ENCODE measurements at places on chromosomes 2 and 18. TPM values are rescaled to one million over a fixed set of nuclear protein-coding genes. Genes with fewer than 3 reads are reported as not detected.
A peak's percentile ranks its signal among the peaks of the same experiment; 100 is the strongest.

GRCh38 chr2:8244639-8245038 is 437.2 kb upstream of the ID2 start:
- no peaks in the 10 kb centered on the region for H3K4me1 ChIP-seq
- H3K36me3 ChIP-seq: no peaks in the 10 kb centered on the region
- H3K27ac ChIP-seq: no peak overlapping the region

Gene DCAF17
- total RNA-seq: 10.2 TPM

Gene HRH4
- 0.11 TPM for total RNA-seq

DNA sequence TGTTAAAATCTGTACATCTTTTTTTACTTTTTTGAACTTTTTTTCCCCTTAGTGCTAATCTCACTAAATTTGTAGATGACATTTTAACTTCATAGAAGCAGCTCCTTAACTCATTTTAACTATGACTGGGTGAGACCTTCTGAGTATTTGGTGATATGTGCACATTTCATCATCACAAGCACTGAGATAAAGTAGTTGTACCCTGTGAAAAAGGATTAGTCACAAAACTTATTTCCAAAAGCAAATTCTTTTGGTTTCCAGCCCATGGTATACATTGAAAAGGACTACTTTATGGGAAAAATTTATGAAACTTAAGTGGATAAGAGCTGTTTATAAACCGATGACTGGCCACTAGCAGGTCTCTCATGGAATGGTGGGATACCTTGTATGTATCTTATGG is 581.5 kb downstream of the PLCL1 start:
- H3K27ac ChIP-seq: no peak overlapping the region
- H3K27me3 ChIP-seq: no peaks in the 10 kb centered on the region
- H3K36me3 ChIP-seq: no peaks in the 10 kb centered on the region
- no peaks in the 10 kb centered on the region for H3K4me1 ChIP-seq

- H3K27ac ChIP-seq: no peak overlapping the region
- H3K36me3 ChIP-seq: no peaks in the 10 kb centered on the region
- H3K27me3 ChIP-seq: no peaks in the 10 kb centered on the region
- no peak for DNase-seq
Measured at GRCh38 chr2:102297891-102298290, 13.5 kb upstream of the IL1RL1 start.

DNA sequence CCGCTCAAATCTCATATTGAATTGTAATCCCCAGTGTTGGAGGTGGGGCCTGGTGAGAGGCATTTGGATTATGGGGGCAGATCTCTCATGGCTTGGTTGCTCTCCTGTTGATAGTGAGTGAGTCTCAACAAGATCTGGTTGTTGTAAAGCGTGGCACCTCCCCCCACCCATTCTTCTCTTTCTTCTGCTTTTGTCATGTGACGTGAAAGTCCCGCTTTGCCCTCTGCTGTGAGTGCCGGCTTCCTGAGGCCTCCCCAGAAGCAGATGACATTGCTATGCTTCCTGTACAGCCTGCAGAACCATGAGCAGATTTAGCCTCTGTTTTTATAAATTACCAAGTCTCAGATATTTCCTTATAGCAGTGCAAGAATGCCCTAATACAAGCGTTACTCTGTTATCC is 673.8 kb downstream of the ADCYAP1 start:
- H3K4me3 ChIP-seq: no peak overlapping the region
- no peaks in the 10 kb centered on the region for H3K4me1 ChIP-seq
- H3K27ac ChIP-seq: no peak overlapping the region

- no peak overlapping the region for H3K27ac ChIP-seq
- H3K36me3 ChIP-seq: no peaks in the 10 kb centered on the region
- no peaks in the 10 kb centered on the region for H3K4me1 ChIP-seq
- no peaks in the 10 kb centered on the region for H3K27me3 ChIP-seq
Measured at GRCh38 chr2:10760794-10761504, 39.5 kb downstream of the ATP6V1C2 start.

Gene ACTG2
- total RNA-seq: 25.4 TPM

DNA sequence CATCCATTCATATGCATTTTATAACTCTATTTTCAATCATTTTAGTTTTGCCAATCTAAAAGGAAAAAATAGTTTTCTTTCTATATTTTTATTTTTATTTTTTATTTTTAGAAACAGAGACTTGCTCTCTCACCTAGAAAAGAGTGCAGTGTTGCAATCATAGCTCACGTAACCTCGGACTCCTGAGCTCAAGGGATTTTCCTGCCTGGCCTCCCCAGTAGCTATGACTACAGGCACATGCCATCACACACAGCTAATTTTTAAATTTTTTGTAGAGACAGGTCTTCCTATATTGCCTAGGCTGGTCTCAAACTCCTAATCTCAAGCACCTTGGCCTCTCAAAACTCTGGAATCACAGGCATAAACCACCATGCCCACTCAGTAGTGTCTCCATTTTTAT is 125.5 kb upstream of the XIRP2 start:
- H3K4me3 ChIP-seq: no peak overlapping the region
- H3K36me3 ChIP-seq: no peaks in the 10 kb centered on the region
- H3K4me1 ChIP-seq: no peaks in the 10 kb centered on the region
- no peaks in the 10 kb centered on the region for H3K27me3 ChIP-seq

DNA sequence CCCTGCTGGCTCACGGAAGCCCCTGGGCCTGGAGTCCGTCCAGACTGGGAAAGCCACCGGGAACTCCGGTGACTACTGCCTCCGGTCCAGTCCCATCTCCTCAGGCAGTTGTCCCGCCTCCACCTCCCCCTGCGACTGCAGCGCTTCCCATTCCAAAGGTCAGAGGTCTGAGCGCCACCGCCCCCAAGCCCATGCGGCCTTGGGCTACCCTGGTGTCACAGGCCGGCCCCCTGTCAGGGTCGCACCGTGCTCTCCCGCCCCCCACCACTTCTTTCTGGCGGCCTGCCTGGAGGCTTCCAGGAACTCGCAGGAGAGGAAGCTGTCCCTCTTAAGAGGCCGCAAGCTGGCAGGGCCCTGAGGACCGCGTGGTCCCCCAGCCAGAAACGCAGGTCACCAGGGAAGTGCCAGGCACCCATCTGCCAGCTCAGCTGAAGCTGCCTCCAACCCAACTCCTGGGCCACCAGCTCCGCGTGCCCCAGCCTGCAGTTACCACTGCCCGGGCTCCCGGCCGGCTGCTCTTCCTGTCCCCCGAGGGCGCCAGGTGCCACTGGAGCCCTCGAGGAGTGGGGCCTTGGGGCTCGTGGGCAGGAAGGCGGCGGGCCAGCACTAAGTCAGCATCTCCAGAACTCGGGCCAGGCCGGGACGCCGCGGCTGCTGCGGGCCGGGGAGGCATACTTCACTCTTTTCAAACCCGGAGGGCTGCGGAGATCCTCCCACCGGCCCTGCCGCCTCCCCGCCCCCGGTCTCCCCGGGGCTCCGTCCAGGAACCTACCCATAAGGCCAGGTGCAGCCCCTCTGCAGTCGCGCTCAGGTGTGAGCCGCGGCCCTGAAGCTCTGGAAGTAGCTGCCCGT is 83.3 kb upstream of the POMC start:
- peak overlapping the region; percentile 71 for H3K4me3 ChIP-seq
- H3K36me3 ChIP-seq: peaks cover 4% of the 10 kb centered on the region
- H3K27ac ChIP-seq: peak overlapping the region; percentile 74
- H3K27me3 ChIP-seq: no peaks in the 10 kb centered on the region

DNA sequence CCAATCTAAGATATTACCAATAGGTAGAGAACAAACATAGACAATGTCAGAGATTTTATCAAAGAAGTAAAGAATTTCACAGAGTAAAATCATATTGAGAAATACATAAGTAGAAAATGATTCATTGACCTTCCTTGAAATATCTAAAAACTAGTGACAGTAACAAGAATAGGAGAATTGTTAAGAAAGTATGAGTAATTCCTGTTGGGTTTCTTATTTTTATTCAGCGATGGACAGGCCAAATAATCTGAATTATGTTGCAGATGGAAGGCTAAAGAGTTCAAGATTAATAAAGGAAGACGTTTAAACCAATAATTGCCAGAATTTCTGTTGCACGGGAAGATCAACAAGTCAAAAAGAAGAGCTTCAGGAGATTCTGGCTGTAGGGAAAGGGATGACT is 163.4 kb upstream of the RASGRP3 start:
- no peak overlapping the region for H3K27ac ChIP-seq
- H3K36me3 ChIP-seq: no peaks in the 10 kb centered on the region

GRCh38 chr2:86048888-86049287 is 56.8 kb downstream of the POLR1A start:
- H3K4me3 ChIP-seq: no peak overlapping the region
- H3K36me3 ChIP-seq: peaks cover 5% of the 10 kb centered on the region
- no peaks in the 10 kb centered on the region for H3K27me3 ChIP-seq
- DNase-seq: no peak
- H3K4me1 ChIP-seq: no peaks in the 10 kb centered on the region

- no peaks in the 10 kb centered on the region for H3K27me3 ChIP-seq
- no peaks in the 10 kb centered on the region for H3K36me3 ChIP-seq
- no peak overlapping the region for H3K4me3 ChIP-seq
- no peaks in the 10 kb centered on the region for H3K4me1 ChIP-seq
- no peak for DNase-seq
Measured at GRCh38 chr2:18475884-18476283, 84.6 kb downstream of the RDH14 start.

Gene SH3RF3
- total RNA-seq: 2.5 TPM

GRCh38 chr2:72889991-72890390 is 2.8 kb downstream of the SPR start:
- H3K27me3 ChIP-seq: no peaks in the 10 kb centered on the region
- peak; percentile 77 for DNase-seq
- no peak overlapping the region for H3K4me3 ChIP-seq
- no peak overlapping the region for H3K27ac ChIP-seq
- H3K36me3 ChIP-seq: no peaks in the 10 kb centered on the region

Gene FRZB
- 26.8 TPM for total RNA-seq

DNA sequence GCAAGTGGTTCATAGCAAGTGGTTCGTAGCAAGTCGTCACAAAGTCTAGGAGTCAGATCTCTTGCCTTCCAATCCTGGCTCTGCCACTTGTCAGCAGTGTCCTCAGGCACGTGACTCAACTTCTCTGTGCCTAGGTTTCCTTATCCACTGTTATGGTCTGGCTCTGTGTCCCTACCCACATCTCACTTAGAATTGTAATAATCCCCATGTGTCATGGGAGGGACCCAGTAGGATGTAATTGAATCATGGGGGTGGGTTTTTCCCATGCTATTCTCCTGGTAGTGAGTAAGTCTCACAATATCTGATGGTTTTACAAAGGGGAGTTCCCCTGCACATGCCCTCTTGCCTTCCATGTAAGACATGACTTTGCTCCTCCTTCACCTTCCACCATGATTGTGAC is 51.8 kb upstream of the AP1S3 start:
- peaks cover 7% of the 10 kb centered on the region for H3K36me3 ChIP-seq
- H3K27ac ChIP-seq: no peak overlapping the region
- no peak overlapping the region for H3K4me3 ChIP-seq
- no peak for DNase-seq

GRCh38 chr2:224393157-224393872 is 8.6 kb downstream of the FAM124B start:
- H3K36me3 ChIP-seq: no peaks in the 10 kb centered on the region
- no peaks in the 10 kb centered on the region for H3K4me1 ChIP-seq
- no peak overlapping the region for H3K27ac ChIP-seq
- no peak overlapping the region for H3K4me3 ChIP-seq

GRCh38 chr2:17375262-17375661 is 143.0 kb downstream of the RAD51AP2 start:
- no peak for DNase-seq
- H3K27ac ChIP-seq: no peak overlapping the region
- H3K27me3 ChIP-seq: no peaks in the 10 kb centered on the region
- H3K4me3 ChIP-seq: no peak overlapping the region
- H3K36me3 ChIP-seq: no peaks in the 10 kb centered on the region

GRCh38 chr2:240333985-240334384 is 101.5 kb upstream of the GPC1 start:
- no peak overlapping the region for H3K27ac ChIP-seq
- H3K4me3 ChIP-seq: no peak overlapping the region
- H3K36me3 ChIP-seq: no peaks in the 10 kb centered on the region
- DNase-seq: no peak

GRCh38 chr2:119795309-119796303 is 35.9 kb downstream of the PTPN4 start:
- H3K36me3 ChIP-seq: no peaks in the 10 kb centered on the region
- H3K4me3 ChIP-seq: no peak overlapping the region
- no peak for DNase-seq
- H3K4me1 ChIP-seq: no peaks in the 10 kb centered on the region

GRCh38 chr2:106827158-106827557 is 58.8 kb downstream of the ST6GAL2 start:
- H3K27me3 ChIP-seq: no peaks in the 10 kb centered on the region
- H3K27ac ChIP-seq: no peak overlapping the region
- no peaks in the 10 kb centered on the region for H3K4me1 ChIP-seq
- H3K4me3 ChIP-seq: no peak overlapping the region
- no peak for DNase-seq
- no peaks in the 10 kb centered on the region for H3K36me3 ChIP-seq

GRCh38 chr18:48784656-48785055 is 166.1 kb downstream of the SMAD7 start:
- DNase-seq: no peak
- H3K27me3 ChIP-seq: no peaks in the 10 kb centered on the region
- H3K4me3 ChIP-seq: no peak overlapping the region

DNA sequence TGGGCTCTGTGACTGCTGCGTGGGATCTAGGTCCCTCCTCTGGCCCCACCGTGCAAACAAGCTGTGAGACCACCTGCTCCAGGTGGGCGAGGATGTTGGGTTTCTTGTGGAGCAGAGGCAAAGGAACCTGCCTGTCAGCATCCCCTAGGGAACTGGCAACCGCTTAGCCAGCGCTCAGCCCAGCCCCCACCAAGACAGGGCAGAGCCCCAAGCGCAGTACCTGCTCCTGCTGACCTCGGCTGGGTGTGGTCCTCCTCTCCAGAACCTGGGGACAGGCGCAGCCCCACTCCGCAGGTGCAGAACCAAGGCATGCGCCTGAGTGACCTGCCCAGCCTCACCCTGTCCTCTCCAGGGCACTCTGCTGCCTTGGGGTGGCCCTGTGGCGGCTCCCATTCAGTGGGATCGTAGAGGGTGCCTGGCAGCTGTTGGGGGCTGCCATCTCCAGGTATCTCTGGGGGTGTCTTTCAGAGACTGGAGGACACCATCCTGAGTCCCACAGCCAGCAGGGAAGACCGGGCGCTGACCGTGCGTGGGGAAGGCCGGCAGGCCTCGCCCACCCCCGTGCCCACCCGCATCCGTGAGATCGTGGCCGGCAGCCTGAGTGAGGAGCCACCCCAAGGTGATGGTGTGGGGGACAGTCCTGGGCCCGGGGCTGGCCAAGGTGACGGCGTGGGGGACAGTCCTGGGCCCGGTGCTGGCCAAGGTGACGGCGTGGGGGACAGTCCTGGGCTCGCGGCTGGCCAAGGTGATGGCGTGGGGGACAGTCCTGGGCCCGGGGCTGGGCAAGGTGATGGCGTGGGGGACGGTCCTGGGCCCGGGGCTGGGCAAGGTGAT is 12.3 kb downstream of the CROCC2 start:
- H3K27ac ChIP-seq: no peak overlapping the region
- no peaks in the 10 kb centered on the region for H3K36me3 ChIP-seq
- H3K4me1 ChIP-seq: no peaks in the 10 kb centered on the region
- peaks cover 3% of the 10 kb centered on the region for H3K27me3 ChIP-seq

DNA sequence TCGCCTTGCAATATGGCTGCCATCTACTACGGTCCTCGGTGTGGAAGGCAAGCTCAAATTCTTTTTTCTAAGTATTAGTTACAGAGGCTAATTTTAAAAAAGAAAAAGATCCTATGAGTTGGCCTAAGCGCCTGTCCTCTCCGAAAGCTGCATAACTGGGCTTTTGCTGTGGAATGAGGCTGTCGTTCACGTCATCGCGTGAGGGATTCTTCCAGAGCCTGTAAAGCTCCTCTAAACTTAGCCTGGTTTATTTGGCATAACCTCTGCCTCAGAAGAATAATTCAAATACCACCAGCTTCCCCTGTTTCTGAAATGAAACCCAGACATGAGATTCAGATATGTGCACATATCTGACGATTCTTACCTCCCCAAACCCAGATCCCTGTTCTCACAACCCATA is 187.4 kb downstream of the DNER start:
- H3K27ac ChIP-seq: no peak overlapping the region
- no peak overlapping the region for H3K4me3 ChIP-seq
- no peaks in the 10 kb centered on the region for H3K27me3 ChIP-seq
- H3K4me1 ChIP-seq: no peaks in the 10 kb centered on the region
- no peaks in the 10 kb centered on the region for H3K36me3 ChIP-seq
- DNase-seq: no peak

Gene B4GALT6
- 5.7 TPM for total RNA-seq

Measured in colonic mucosa (tissue), 4 donors.